Stimulated activated CD8-positive, alpha-beta memory T cell treated with anti-CD3 and anti-CD28 coated beads, Interleukin-15, amount 100 ng/mL, for 48 hours (primary cell): ENCODE measurements at places on chromosomes 1 and 21.

- DNase-seq, result no peak
Measured at GRCh38 chr21:45048968-45049367, 25.4 kb upstream of the ADARB1 start.

DNA sequence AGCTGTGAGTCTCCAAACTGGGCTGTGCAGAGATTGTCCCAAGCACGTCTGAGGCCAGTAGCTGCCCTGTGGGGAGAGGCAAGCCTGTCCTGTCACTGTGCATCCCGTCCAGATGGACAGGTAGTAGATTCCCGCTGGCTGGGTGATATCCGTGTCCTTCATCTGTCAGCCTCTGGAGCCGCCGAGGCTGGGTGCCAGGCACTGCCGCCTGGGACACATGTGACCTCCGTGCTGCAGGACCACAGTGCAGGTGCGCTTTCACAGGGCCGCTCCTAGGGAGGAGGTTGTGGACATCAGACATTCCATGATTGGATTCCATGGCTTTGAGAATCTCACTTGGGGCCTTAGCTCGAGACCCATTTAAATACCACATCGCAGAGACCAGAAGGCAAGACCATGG is 4.7 kb downstream of the PDXK start:
- no peak for DNase-seq

- no peak for DNase-seq
Measured at GRCh38 chr1:30637183-30637980, 86.0 kb downstream of the MATN1 start.

DNA sequence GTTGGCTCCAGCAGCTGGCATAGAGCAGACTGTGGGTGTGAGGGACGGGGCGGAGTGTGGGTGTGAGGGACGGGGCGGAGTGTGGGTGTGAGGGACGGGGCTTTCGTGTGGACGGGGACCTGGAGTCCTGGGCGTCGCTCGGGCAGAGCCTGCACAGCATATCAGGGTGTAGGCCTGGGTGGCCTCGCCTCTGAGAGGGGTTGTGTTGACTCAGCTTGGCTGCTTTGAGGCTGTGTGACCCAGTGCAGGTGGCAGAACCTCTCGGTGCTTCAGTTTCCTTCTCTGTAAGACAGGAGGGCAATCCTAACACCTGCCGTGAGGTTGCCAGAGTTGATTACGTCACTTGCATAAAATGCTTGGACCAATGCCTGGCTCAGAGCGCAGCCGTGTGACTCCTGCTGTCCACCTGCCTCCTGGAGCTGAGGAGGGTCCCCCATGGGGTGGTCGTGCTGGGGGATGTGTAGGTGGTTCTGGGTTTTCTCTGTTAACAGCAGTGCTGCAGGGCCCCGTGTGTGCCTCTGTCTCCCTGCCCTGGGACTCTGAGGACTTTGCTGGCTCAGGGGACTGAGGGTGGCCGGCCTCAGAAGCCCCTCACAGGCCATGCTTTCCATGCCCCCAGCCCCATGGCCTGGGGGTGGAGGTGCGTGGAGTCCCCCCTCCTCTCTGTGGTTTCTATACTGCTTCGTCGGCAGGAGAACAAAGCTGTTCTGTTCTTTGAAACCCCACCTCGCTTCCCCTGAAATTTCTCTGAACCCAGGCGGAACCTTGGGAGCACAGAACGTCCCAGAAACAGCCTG is 15.4 kb downstream of the PDXK start:
- DNase-seq, result no peak

GRCh38 chr21:39633770-39634181 is 21.0 kb downstream of the B3GALT5 start:
- no peak for DNase-seq

DNA sequence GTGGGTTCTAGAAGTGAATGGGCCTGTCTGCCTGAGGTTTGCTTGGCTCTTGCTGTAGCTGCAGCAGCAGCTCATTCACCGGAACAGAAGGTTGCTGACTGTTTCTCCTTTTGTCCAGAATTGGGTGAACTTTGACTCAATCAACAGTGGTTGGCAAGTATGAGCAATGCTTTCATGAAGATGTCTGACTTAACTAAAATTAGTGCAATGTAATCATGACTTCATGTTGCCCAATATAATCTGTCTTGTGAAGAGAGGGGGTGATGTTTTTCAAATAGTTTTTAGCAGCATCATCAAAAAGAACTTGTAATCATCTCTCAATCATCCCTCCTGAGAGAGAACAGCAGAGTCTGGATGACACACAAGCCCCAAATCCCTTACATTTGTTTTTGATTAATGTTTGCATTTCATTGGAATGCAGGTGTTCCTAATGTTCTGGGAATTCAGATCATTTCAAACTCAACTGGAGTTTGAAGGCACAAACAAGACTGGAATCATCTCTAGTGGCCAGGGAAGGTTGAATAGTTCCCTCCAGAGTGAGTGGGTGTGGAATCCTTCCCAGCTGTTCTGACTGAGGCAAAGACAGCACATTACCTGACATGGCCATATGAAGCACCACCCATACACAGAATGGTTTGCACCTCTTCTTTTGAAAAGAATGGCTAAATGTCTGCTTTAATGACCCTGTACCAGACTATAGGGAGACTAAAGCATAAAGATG is 82.9 kb downstream of the HLX start:
- DNase-seq, result no peak

DNA sequence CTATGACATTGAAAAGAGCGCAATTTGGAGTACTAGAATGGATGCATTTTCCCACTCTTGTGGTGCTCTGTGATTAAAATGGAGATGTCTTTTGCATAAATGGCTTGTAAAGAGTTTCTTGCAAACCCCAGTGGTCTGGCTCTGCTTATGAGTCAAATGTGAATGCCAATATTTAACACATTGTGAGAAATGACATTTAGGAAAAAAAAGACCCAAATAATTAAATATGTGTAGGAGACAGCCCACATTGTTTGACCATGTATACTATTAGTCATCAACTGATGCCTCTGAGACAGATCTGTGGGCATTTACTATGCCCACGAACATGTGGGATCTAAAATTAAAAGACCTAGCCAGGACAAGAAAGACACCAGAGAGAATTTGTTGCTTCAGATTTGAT is 22.2 kb upstream of the RUNX1 start:
- no peak for DNase-seq

GRCh38 chr1:161047436-161048420 is 2.0 kb upstream of the USF1 start:
- DNase-seq, result no peak
